H9 (cell line): ENCODE measurements at places on chromosomes 7 and 10. TPM values are rescaled to one million over a fixed set of nuclear protein-coding genes. Genes with fewer than 3 reads are reported as not detected.

GRCh38 chr10:18424200-18424599 is 227.2 kb downstream of the NSUN6 start:
- DNase-seq: peak; percentile 46

DNA sequence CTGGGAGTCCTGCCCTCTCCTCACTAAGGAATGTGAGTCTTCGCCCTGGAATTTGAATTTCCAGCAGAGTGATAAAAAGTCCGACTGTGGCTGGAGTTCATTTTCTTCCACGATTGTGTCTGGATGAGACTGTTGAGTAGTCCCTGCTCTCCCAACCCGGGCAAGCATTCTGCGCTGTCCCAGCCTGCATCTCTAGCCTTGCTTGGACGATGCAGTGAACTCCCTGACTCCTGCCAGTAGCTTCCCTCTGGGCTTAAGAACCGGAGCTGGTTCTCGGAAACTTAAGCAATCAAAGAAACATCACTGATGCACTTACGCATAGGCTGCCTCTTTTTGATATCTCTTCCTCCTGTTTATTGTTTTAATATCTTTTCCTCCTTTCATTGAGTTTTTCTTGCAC is 116.0 kb upstream of the FZD8 start:
- no peak for DNase-seq

The GPR15LG gene
- not detected in 2 replicates for total RNA-seq

DNA sequence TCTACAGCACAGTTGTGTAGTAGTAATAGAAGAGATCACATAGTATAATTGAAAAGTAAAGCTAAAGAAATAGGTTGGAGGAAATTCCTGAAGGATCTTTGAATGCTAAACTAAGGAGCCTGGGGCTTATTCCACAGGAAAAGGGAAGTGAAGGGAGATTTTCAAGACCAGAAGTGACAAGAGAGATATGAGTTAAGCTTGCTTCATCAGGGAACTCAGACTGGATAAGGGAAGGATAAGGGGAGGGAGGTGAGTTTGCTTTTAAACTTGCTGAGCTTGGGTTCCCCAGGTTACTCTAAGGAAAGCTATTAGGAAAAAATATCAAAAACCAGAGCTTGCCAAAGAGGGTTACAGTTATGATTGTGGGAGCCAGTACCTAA is 182.4 kb downstream of the RAPGEF5 start:
- no peak for DNase-seq

DNA sequence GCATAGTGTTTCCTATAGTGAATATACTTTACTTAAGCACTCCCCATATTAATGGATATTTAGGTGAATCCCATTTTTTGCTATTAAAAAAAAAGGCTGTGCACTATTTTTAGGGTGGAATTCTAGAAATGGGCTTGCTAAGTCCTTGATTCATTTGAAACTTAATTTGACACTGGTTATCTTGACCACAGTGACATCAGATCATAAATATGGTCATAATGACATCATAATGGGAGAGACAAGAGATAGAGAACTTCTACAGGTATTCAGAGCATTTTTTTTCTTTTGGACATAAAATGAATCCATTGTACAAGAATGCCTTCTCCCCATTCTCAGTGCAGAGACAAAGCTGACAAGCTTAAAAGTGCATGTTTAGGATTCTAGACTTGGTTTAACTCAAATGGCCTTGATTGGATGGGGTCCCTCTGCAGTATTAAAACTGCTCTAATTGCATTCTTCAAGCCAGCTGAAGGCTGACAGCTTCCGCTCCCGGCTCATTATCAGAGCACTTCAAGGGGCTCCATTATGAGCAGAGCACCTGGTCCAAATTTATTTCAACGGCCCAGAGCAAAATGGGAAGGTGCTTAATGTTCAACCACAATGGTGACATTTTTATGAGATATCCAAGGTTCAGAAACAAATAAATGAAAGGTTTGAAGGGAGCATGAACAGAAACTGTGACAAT is 104.8 kb downstream of the JAZF1 start:
- DNase-seq: no peak

DNA sequence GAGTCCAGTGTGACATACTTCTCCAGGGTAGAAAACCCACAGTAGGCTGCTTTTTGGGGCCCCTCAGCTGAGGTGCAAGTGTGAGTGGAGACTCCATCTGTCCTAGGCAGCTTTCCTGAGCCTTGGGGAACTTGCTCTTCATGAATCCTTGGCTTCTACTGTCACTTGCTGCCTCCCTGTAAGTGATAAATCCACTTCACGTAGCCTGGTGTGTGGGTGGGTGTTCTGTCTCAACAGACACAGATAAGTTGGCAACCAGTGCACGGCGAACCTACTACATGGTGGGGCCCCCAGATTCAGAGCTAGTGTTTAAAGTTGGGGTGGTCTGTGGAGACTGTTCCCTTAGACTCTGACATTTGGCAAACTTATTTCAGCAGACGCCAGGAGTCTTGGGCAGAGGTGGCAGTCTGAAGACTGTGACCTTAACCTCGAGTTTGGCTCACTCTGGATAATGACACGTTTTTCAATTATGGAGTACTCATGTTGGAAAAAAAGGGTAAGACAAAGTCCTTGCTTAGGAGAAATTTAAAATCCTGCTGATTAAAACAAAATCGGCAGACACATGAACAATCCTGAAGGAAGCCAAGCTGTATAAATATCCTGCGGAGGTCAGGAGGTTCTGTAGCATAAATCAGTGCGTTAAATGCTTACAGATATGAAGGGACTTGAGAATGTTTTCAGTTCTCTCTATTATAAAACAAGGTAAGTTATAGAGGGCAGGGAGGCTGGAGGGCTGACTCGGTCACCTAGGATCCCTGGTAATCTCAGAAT is 376.9 kb downstream of the PHTF2 start:
- no peak for DNase-seq
